ENCODE measurements at places on chromosomes 13 and 19.

- DNase-seq, result no peak
These were observed 133.2 kb downstream of the FRY start for GRCh38 chr13:32164622-32165268.

GRCh38 chr19:39390451-39390750 is 505 bp downstream of the PAF1 start:
- no peak for DNase-seq

DNA sequence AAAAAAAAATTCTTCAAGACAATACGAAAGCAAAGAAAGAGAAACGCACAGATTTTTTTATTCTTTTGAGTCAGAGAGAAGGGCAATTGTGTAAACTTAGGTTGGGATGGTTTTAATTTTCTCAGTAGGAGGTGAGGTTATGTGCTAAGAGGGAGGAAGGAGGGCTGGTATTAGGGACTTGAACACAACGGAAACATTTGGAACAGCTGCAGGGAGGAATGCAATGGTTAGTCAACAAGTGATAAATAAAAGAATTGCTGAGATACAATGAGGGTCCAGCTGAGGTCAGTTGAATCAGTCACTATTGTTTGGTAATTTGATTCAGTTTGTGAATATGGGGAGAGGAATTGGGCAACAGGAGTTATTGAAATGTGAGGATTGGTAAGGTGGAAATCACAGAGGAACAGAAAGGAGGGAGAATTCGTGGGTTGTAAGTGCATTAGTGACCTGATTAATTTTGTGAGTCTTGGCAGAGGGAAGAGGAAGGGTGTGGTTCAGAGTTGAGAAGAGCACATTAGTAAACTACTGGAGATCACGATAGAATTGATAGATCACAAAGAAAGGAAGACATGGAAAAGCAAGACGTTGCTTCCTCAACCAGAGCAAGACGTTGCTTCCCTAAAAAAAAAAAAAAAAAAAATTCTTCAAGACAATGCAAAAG is 499.5 kb upstream of the SPRY2 start:
- no peak for DNase-seq

DNA sequence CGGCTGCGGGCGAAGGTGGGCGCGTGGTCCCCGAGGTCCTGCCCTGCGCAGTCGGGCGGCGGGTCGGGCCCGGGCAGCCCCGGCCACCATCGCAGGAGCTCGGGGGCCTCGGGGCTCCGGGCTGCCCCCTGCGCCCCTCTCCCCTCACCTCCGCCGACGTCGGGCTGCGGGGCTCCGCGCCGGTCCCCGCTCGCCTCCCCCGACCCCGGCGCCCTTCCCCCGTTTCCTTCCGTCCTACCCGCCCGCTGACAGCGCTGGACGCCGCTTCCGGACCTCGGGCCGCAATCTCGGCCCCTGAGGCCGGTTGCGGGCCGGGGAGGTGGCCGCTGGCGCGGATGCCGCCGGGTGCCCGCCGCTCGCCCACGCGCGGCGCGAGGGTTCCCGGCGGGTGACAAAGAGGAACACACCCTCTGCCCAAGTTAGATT is 720 bp downstream of the FARP1 start:
- no peak for DNase-seq

GRCh38 chr13:98543378-98544103 is 33.4 kb downstream of the STK24 start:
- no peak for DNase-seq

DNA sequence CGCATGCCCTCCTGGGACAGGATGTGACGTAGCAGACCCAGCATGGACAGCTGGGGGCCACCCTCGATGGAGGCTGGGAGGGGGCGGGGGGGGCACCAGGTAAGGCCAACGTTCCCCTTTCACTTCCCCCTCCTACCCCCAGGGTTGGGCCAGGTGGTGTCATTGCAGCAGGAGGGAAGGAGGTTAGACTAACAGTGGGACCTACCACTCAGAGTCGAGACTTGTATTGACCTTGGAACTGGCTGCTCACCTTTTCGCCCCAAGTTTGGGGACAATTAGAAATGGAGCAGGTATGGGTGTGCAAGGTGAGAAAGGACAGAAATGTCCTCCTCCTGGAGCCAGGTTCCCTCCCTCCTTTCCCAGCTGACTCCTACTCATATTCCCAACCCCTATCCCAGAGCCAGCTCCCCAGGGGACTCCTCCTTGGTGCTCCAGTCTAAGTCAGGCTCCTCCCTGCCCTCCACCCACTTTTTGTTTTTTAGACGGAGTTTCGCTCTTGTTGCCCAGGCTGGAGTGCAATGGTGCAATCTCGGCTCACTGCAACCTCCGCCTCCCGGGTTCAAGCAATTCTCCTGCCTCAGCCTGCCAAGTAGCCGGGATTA is 8.6 kb upstream of the SLC25A41 start:
- DNase-seq, result no peak

DNA sequence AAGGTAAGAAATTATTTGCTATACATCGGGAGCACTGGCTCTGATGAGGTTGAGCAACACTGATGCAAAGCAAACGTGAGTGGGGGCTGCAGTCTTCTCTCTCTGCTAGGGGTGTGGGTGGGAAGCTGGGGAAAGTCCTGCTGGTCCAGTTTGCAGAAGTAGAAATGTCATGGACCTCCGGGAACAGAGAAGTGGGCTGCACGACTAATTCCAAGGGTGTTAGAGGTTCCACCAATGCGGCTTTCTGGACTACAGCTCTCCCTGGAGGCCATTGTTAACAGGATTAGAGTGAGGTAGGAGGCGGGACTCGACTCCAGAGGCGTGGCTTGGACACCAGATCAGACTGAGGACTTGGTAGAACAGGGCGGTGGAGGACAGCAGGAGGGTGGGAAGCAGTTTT is 5.7 kb upstream of the FBXO27 start:
- no peak for DNase-seq

DNA sequence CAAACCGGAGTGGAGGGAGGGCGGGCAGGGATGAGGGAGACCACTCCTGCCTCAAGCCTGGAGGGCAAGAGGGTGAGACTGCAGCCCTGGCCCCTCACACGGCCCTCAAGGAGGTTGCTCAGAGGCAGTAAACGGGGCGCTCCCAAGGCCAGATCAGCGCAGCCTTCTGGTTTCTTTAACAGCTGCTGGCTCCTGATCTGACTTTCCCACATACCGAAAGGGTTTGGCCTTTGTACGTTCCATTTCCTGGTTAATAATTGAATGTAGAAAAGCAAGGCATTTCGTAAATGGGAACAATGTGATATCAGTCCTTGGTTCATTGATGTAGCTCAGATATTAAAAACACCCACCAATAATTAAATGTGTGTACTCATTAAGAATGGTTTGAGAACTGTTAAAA is 71.5 kb downstream of the GGACT start:
- no peak for DNase-seq

GRCh38 chr13:45487604-45488003 is 22.9 kb downstream of the COG3 start:
- DNase-seq, result no peak

DNA sequence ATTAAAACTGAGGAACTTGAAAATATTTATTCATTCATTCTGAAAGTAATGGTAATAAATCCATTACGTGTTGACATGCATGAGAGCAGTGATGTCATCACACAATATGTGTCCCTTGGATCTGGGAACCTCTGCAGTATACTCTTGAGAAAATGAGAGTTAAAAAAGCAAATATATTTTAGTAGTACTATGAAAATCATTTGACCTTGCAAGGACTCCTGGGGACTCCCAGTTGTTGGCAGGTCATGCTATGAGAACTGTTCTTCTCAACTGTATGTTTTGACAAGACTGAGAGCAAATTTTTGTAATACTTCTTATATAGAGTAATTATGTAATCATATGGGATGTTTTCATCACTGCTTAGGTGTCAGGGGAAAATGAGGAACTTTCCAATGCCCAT is 249.4 kb downstream of the PCCA start:
- no peak for DNase-seq

- DNase-seq, result peak; percentile 49
These were observed 1.4 kb upstream of the RAVER1 start for GRCh38 chr19:10334588-10335351.

- DNase-seq, result no peak
These were observed 2.6 kb upstream of the SLC27A1 start for GRCh38 chr19:17467471-17468301.

GRCh38 chr19:42200116-42200715 is 17.3 kb downstream of the DEDD2 start:
- DNase-seq, result no peak

DNA sequence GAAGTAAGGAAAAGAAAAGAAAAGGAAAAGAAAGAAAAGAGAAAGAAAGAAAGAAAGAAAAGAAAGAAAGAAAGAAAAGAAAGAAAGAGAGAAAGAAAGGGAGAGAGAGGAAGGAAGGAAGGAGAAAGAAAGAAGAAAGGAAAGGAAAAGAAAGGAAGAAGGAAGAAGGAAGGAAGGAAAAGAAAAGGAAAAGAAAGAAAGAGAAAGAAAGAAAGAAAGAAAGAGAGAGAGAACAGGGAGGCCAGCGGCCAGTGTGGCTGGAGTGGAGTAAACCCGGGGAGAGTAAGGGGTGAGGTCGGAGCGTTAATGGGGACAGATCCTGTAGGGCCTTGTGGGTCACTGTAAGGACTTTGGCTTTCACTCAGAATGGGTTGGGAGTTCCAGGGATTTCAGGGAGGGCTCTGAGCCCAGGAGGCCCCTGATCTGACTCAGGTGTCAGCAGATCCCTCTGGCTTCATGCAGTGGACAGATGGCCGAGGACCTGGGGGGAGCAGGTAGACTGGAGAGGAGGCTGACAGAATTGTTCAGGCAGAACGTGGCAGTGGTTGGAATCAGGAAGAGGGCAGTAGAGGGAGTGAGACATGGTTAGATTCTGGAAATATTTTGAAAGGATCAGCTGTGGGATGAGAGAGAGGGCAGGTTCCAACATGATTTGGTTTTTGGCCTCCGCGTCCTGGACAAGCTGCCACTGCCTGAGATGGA is 19.8 kb upstream of the FXYD3 start:
- no peak for DNase-seq

DNA sequence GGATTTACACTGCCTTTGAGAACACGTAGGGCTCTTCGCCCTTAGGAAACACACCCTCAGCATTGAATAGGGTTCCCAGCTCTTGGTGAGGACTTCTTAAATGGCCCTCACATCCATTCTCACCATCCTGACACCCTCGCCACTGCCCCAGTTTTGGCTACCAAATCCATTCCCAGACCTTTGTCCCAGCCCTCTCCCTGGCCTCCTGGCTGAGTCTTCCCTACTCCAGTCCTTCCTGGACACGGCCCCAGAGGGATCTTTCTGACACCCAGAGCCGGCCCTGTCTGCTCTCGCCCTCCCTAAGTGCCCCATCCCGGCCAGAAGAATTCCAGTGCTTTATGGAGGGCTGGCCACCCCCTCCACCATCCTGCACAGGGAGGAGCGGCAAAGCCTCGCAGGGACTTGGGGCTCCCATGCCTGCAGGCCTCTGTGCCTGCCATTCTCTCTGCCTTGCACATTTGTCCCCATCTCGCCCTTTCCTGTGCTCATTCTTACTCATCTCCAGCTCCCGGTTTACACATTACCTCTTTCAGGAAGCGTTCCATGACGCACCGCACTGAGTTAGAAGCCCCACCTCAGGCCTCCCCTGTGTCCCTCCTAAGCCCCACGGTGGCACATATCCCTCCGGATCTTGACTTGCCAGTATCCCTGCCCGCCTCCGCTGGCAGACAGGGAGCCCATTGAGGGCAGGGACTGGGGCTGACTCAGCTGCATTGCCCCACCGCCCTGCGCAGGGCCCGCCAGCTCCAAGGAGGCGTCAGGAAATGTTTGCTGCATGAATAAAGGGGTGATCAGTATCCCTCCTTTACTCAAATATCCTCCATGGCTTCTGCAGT is 11.0 kb upstream of the KLK14 start:
- no peak for DNase-seq

DNA sequence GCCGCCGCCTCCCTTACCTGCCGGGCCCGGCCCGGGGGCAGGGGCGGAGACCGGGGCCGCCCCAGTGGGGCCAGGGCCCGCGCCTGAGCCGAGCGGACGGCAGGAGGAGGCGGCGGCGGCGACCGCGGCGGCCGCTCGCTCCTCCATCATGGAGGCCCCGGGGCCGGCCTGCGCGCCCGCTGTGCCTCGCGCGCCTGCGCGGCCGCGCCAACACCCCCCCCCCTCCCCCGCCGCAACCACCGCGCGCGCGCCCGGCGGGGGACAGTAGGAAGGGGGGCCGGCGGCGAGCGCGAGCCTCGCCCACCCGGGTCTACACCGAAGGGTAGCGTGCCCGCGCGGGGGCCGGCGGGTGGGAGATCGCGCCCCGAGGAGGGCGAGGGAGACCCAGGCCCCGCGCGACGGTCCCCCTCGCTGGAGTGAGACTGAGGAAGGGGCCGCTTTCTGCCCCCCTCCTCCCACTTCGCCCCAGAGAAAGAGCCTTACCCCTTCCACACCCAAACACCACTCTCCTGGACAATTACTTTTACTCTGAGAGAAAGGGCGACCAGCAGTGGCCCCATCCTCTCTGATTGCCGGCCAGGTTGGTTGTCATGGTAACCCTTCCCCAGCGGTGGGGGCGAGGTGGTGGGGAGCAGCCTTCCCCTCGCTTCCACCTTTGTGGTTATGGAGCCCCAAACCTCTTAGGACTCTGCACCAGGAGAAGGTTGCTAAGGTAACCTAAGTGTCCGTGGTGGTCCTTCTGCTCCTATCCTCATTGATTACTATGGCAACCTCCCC is at the start of gene STRN4:
STRN4 (minus strand) TSS at position 170 of the 777 bp plus-strand sequence; CDS start at position 150, 20 bp downstream.
- peak; percentile 67 for DNase-seq

DNA sequence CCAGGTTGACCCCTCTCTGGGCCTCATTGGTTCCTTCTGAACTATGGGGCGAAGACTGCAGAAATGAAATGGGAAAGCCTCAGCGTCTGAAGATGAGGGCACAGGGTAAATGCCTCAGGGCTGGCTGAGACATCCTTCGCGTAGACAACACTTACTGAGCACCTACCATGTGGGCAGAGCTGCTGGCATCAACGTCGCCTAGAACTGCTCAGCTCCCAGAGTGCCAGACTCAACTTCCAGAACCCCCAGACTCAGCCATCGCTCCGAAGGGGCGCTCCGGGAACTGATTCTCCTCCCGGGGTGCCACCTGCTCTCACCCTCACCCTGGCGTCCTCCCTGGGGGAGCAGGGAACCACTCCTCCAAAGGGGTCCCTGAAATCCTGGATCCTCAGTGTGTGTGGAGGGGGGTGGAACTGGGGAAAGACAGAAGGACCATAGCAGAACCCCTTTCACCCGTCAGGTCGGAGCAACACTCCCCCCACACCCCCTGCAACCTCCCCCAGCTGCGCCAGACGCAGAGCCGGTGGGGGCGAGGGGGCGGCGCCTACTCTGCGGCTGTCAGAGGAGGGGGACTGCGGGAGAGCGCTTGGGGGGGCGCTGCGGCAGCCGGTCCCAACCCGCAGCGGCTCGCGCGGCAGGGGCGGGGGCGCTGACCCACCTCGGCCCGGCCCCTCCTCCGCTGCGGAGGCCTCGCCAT is 8.2 kb upstream of the NFIC start:
- DNase-seq, result peak; percentile 22

All from stimulated activated CD4-positive, alpha-beta T cell treated with anti-CD3 and anti-CD28 coated beads, Interleukin-4, amount 100 ng/mL, for 1 hour (primary cell).